Frontal cortex (tissue), 4 donors: ENCODE measurements at places on chromosomes 4 and X.

GRCh38 chr4:8709729-8710360 lies 117.3 kb downstream of the CPZ start:
- DNase-seq = no peak

- no peak for DNase-seq
Observed at GRCh38 chrX:21885568-21885967, 29.8 kb downstream of the YY2 start.

GRCh38 chr4:145795521-145795920 lies 115.6 kb downstream of the C4orf51 start:
- no peak for DNase-seq

- DNase-seq = no peak
Observed at GRCh38 chrX:68072041-68072440, 361.3 kb downstream of the OPHN1 start.

GRCh38 chrX:24099394-24099793 lies 44.6 kb downstream of the EIF2S3 start:
- DNase-seq = no peak

DNA sequence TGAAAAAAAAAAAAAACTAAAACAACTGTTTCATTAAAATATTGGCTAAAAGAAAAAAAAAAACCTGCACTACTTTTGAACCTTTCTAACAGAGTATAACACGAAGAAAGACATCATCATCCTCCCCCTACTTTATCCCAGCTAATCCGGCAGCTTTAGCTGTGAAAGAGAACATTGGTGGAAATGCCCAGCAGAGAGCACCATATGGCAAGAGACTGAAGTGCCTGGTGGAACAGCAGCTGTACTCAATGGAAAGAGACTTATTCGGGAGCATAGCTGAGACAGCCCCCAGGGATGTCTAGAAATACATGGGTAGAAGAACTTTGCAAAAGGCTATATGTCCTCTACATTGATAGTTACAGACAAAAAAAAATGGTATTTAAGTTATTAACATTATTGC lies 30.3 kb downstream of the STPG2 start:
- DNase-seq = peak; percentile 1

DNA sequence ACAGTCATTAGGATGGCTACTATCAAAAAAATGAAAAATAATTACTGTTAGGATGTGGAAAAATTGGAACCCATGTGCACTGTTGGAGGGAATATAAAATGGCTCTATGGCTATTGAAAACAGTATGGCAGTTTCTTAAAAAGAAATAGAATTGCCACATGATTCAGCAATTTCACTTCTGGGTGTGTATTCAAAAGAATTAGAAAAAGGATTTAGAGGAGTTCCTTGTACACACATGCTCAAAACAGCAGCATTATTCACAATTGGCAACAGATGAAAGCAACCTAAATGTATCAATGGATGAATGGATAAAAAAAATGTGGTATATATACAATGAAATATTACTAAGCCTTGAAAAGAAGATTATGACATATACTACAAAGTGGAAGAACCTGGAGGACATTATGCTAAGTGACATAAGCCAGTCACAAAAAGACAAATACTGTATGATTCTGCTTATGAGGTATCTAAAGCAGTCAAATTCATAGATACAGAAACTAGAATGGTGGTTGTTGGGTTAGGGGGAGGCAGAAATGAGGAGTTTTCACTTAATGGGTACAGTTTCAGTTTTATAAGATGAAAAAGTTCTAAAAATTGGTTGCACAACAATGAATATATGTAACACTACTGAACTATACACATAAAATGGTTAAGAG lies 123.2 kb downstream of the ELOVL6 start:
- DNase-seq = no peak

DNA sequence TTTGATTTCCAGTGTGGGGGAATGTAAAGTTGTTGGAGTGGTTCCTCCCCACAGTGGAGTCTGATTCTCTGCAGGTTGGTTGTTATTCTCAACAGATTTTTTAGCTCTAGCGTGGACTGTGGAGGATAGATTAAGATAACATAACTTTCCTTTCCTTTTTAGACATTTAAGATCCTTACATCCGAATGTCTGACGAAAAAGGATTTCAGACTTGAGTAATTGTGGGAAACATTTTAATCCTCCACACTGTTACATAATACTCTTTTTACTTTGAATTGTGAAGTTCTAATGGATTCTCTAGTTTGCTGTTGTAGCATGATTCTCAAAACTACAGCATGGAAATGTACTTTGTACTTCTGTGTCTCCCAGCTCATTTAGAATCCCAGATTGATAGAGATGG lies 107.8 kb downstream of the ARHGAP10 start:
- DNase-seq = no peak

GRCh38 chrX:24482823-24483415 lies 17.8 kb downstream of the PDK3 start:
- DNase-seq = no peak

DNA sequence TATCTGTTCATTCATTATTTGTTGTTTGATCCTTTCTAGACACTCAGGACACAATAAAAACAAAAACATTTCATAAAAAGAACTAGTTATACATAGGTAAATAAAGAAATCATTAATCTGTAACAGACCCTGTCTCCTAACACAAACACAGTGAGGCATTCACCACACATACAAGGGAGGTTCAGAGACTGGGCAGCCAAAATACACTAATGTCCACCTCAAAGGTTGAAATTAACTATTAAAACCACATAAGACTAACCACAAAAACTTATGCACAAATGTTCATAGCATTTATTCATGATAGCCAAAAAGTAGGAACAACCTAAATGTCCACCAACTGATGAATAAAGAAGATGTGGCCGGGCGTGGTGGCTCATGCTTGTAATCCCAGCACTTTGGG lies 7.8 kb downstream of the PAPSS1 start:
- no peak for DNase-seq

DNA sequence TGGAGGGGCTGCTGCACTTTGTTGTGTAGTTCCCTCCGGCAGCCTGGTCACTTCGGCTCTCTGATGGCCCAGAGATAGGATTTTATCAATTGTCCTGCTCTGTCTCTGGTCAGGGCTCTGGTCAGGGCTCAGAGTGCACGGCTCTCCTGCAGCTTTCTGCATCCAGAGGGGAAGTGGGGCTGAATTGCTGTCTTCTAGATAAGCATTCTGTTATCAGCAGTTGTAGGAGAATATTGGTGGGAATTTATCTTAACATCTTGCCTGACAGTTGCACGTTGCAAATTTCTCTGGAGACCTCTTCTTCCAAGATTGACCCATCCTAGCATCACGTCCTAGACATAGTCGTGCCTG lies 62.8 kb downstream of the FAM193A start:
- no peak for DNase-seq

DNA sequence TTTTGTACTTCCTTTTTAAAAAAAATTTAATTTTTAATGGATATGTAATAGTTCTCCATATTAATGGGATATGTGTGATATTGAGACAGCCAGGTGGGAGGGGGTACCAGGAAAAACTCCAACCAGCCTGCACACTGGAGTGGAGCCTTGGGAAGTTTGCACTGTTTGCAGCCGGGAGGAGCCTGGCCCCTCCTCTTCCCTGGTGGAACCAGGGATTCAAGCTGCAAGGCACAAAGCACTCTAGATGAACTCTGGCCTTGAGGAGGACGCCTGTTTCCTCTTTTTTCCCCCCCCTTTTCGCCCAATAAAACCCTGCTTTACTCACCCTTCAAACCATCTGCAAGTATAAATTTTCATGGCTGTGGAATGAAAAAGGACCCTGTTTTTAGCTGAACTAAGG lies 48.2 kb upstream of the GC start:
- no peak for DNase-seq

DNA sequence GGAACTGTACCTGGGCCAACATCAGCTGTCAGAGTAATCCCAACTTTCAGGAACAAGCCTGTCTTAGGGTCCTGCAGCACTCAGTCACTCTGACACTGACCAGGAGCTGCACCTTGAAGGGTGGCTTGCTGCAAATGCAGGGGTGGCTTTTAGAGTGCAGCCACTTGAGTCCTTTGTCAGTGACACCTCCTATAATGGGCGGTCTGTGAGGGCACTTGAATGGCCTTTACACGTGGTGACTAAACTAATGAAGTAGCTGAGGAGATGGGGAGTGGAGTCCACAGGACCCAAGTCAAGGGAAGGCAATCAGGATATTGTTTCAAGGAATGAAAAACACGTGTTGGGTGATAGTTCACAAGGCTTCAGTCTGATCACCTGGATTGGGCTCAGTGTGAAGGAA lies 11.1 kb upstream of the LNX1 start:
- DNase-seq = no peak

DNA sequence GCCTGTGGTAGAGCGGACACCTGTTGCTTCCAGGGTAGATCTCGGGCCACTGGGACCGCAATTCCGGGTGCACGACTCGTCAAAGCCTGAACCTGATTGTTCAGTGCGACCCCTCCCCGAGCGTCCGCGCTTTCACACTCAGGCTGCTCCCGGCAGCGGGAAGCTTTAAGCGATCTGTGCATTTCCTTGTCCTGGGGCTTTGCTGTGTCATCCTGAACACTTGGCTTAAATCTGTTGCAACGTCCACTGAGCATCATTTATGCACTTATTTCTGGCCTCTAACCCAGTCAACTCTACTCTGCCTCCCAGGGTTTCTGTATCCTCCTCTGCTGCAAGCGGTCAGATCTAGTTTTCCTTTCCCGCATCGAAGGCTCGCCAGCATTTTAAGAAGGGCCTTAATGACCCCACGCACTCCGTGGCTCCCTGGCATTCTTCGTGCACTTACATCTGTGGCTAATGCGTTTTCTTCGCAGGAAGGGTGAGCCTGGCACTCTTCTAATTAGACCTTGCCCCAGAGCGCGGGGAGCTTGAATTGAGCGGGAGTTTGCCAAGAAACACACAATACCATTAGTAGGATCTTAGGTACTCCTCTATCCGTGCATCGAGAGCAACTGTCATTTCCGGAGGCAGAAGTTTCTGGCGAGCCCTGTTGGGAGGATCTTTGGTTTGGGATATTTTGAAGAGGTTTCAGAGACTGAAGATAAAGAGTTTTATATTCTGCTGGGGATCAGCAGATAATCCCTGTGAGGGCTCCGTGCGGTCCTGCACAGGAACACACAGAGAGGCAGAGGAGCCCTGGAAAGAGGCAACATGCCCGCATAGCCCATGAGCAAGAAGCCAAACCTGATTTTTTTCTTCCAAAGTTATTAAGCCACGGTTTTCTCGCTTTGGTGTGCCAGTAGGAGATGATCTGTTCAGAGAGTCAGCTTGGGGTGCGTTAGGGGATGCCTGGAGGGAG lies 654 bp upstream of the DDIT4L start:
- DNase-seq = no peak

DNA sequence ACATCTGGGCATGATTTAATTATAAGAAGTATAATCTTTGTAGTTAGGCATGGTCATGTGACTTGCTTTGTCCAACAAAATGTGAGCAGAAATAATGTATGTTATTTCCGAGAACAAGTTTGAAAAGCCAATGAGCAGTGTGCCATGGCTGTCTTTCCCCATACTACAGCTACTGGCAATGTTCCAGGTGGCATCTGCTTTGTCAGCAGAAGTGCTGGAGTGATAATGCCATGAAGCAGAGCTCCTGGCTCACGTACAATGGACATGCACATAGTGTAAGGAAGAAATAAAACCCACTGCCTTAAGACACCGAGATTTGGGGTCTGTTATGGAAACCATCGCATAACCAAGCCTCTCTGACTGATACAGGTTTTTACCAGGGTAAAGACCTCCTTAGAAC lies 212.6 kb upstream of the RASGEF1B start:
- no peak for DNase-seq

- no peak for DNase-seq
Observed at GRCh38 chr4:1208970-1209704, 36.8 kb upstream of the SPON2 start.

GRCh38 chrX:137041329-137041728 lies 7.5 kb upstream of the GPR101 start:
- DNase-seq = no peak
